Psoas muscle (tissue), 8 donors: ENCODE measurements at places on chromosomes 2 and 18. TPM values are rescaled to one million over a fixed set of nuclear protein-coding genes. Genes with fewer than 3 reads are reported as not detected.

- no peak overlapping the region for H3K27ac ChIP-seq
- no peak overlapping the region for H3K4me3 ChIP-seq
- DNase-seq: no peak
- no peaks in the 10 kb centered on the region for H3K36me3 ChIP-seq
- peaks cover 24% of the 10 kb centered on the region for H3K4me1 ChIP-seq
Observed at GRCh38 chr2:9768388-9768787, 74.9 kb upstream of the TAF1B start.

GRCh38 chr2:7983912-7984311, 697.9 kb upstream of the ID2 start:
- no peak overlapping the region for H3K4me3 ChIP-seq
- no peaks in the 10 kb centered on the region for H3K27me3 ChIP-seq
- H3K4me1 ChIP-seq: no peaks in the 10 kb centered on the region
- no peak for DNase-seq
- H3K27ac ChIP-seq: no peak overlapping the region

GRCh38 chr2:134029418-134029817, 224.5 kb upstream of the MGAT5 start:
- H3K4me3 ChIP-seq: no peak overlapping the region
- peaks cover 32% of the 10 kb centered on the region for H3K27me3 ChIP-seq
- no peaks in the 10 kb centered on the region for H3K36me3 ChIP-seq

The CCDC68 gene
- total RNA-seq: 1.6 TPM

The TM4SF20 gene
- total RNA-seq: not detected

DNA sequence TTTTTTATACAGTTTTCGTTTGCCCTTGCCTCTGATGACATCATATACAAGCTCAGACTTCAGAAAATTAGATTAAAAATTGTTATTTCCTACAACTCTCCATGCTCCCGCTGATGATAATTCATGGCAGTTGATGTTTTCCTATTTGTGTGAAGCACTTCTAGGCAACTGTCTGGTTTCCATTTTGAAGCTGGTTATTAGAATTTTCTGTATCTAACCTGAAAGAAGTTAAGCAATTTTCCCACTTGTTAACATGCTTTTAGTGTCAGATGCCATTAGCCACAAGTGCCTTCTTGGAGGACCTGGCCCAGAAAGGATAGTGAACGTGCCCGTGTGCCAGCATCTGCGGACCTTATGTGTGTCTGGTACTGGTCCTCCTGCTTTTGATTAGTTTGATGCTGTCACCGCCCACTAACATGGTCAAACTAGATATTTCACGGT, 347.6 kb upstream of the RAB12 start:
- H3K4me3 ChIP-seq: no peak overlapping the region
- peaks cover 13% of the 10 kb centered on the region for H3K36me3 ChIP-seq
- no peaks in the 10 kb centered on the region for H3K27me3 ChIP-seq
- no peak overlapping the region for H3K27ac ChIP-seq

The ALPP gene
- not detected for total RNA-seq

The SAG gene
- total RNA-seq: not detected

The RNPEPL1 gene
- total RNA-seq: 48.8 TPM

The CHST9 gene
- 0.08 TPM for total RNA-seq

GRCh38 chr2:97869722-97870346, 125.9 kb downstream of the TMEM131 start:
- H3K36me3 ChIP-seq: no peaks in the 10 kb centered on the region
- no peaks in the 10 kb centered on the region for H3K27me3 ChIP-seq
- peak overlapping the region; percentile 33 for H3K4me3 ChIP-seq
- peaks cover 42% of the 10 kb centered on the region for H3K4me1 ChIP-seq

- no peak for DNase-seq
- H3K4me1 ChIP-seq: no peaks in the 10 kb centered on the region
- no peaks in the 10 kb centered on the region for H3K36me3 ChIP-seq
- no peak overlapping the region for H3K27ac ChIP-seq
Observed at GRCh38 chr2:95316466-95317122, 19.4 kb downstream of the KCNIP3 start.
